Epithelial cell of proximal tubule (primary cell): ENCODE measurements at places on chromosomes 5 and 9. TPM values are rescaled to one million over a fixed set of nuclear protein-coding genes. Genes with fewer than 3 reads are reported as not detected.

GRCh38 chr9:109872901-109873300 is 92.9 kb downstream of the PALM2AKAP2 start:
- DNase-seq, result no peak

GRCh38 chr5:149400304-149400703 is 21.2 kb upstream of the IL17B start:
- DNase-seq, result no peak

DNA sequence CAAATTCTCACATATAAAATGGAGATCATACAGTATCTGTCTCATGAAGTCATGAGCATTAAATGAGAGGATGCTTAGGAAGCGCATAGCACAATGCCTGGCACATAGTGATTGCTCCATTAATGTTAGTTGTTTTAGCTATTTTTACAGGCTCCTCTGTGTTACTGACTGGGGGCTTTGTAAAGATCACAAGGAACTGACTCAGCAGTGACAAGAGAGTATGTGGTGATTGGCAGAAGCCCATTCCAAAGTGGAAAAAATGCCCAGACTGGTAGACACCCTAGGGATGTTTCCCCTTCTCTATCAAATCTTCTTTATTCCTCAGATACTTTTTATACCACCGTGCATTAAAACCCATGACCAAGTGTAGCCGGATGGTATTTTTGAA is 33.5 kb downstream of the ABLIM3 start:
- DNase-seq, result no peak

DNA sequence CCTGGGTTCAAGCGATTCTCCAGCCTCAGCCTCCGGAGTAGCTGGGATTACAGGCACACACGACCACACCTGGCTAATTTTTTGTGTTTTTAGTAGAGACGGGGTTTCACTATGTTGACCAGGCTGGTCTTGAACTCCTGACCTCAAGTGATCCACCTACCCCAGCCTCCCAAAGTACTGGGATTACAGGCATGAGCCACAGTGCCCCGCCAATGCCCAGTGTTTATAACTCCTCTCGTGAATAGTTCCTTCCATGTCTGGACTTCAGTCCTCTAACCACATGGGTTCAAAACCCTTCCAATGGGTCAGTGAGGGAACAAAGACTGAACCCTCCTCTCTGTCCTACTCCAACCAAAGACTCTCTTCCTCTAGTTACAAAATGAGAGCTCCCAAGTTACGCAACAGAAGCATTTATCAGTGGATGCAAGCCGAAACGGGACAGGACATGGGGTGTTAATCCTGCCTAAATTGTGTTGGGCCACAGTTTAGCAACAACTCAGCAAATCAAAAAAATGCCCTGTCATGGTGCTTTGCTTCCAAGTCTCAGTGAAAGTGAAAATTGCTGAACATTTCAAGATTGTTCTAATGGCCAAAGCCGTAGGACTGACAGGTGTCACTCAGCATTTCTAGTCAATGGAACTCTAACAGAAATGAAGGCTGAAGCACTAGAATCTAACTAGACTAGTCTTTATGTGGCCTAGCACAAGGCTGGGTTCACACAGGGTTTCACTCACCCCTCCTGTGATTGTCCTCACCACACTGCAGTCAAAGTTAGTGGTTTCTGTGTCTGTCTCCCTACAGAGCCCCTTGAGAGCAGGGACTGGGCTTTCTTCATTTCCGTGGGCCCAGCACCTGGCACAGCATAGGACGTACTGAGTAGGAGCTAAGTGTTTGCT is 3.2 kb upstream of the TMEM245 start:
- DNase-seq, result no peak

- DNase-seq, result no peak
Measured at GRCh38 chr5:124394700-124395245, 351.7 kb downstream of the ZNF608 start.

Gene PCDHB8
- not detected in 2 replicates for total RNA-seq

DNA sequence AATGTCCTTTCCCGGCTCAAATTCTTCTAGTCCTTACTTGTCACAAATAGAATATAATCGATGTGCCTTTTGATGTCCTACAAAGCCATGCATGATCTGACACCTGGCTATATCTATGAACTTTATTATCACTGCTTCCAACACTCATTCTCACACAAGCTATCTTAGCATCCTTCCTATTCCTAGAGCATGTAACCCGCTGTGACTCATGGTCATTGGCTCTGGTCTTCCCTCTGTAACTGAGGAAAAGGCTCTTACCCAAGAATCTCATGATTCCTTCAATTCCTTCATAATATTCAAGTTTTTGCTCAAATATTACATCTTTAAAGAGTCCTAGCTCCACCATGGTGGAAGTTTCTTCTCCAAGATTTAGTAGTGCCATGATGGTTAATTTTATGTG is 480.0 kb upstream of the PAPPA start:
- no peak for DNase-seq

Gene PHYHD1
- 21.2 and 22.5 TPM in 2 replicates for total RNA-seq

DNA sequence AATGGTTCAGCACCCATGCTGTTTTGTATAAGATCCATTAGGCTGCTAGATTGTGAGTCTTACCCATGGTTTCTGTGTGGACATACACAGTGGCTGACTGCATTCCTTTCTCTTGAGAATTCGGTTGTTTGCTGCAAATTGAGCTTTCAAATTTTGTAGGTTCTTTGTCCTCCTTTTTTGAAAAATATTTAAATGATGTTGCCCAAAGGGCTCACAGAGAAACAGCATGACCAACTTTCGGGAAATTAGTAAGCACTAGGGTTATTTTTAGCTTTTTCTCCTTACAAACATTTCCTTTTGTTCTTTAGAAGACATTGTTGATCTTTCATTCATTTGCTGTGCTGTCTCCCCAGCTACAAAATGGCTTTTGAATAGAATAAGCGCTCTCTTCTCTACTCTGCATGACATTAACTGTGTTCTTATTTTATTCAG is 79.4 kb downstream of the NLN start:
- DNase-seq, result no peak

GRCh38 chr5:78574131-78574673 is 74.4 kb downstream of the LHFPL2 start:
- DNase-seq, result no peak

DNA sequence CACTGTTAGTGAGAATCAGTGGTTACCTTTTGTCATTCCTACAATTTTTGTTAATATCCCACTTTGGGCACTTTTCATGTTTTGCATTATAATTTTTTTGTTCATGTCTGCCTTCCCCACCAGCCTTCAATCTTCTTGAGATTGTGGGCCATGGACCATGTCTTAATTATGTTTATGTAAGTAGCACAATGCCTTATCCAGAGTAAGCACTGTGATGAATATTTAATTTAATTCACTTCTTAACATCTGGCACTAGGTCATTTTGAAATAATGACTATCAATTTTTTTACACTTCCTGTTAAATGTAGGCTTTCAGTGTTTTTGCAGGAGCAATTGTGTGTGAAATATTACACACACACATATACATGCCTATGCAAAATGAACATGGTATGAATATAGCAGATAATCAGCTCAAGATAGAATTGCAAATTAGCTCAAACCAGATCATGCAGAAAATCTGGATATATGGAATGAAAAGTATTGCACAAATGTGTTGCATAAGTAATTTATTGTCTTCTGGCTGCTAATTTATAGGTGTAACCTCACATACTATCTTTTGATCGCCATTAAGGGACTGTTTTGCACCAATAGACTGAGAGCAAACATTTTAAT is 5.3 kb upstream of the SHOC1 start:
- DNase-seq, result no peak

- no peak for DNase-seq
Measured at GRCh38 chr5:137751869-137752491, 2.2 kb downstream of the HNRNPA0 start.

- peak; percentile 64 for DNase-seq
Measured at GRCh38 chr9:97525451-97525850, 24.0 kb downstream of the TMOD1 start.
